ENCODE measurements at places on chromosomes 4 and X.

DNA sequence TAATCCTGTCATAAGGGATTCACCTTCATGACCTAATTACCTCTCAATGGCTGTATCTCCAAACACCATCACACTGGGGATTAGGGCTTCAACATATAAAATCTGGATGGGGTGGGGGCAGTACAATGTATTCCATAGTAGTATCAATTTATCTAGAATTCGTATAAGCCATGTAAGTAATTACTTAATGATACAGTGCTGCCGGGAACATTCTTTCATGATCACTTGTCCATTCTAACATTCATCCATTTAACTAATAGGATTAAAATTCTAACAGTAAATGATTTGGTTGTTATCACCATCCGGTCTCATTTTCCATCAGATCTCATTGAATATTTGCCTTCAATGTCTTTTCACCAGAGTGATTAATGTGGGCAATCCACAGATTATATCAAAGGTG lies 1620.9 kb upstream of the TENM3 start:
- no peak for DNase-seq

GRCh38 chr4:152478461-152479237 lies 57.2 kb downstream of the FBXW7 start:
- no peak for DNase-seq

DNA sequence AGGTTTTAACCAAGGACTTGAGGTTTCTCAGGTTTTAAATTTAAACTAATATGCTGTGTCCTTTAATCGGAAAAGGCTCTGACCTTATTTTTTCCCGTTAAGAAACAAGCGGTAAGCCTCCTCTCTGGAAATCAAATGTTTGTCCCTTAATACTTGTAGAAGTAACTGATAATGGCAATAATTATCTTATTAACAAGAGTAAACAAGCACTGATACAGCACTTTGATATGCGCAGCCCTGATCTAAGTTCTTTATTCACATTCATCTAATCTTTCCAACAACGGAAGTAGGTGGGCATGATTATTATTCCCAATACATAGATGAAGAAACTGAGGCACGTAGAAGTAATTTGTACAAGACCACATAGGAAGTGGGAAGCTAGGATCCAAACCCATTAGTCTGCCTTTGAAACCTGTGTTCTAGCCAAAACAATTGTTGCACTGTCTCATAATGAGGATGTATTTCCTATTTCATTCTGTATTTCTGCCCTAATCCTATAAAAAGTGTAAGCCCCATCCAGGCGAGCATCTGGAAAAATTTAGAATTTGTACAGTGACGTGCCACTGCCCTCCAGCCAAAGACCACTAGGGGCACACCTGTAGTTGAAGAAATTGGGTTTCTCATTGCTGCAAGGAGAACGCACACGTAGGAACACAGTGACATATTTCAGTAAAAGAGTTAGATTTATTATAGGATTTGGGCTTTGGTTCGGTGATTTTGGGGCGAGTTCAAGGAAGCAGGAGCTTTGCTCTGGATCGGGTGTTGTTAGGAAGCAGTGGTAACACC lies 606 bp downstream of the CXorf58 start:
- no peak for DNase-seq

GRCh38 chr4:38949411-38950051 lies 81.9 kb downstream of the FAM114A1 start:
- DNase-seq = no peak

DNA sequence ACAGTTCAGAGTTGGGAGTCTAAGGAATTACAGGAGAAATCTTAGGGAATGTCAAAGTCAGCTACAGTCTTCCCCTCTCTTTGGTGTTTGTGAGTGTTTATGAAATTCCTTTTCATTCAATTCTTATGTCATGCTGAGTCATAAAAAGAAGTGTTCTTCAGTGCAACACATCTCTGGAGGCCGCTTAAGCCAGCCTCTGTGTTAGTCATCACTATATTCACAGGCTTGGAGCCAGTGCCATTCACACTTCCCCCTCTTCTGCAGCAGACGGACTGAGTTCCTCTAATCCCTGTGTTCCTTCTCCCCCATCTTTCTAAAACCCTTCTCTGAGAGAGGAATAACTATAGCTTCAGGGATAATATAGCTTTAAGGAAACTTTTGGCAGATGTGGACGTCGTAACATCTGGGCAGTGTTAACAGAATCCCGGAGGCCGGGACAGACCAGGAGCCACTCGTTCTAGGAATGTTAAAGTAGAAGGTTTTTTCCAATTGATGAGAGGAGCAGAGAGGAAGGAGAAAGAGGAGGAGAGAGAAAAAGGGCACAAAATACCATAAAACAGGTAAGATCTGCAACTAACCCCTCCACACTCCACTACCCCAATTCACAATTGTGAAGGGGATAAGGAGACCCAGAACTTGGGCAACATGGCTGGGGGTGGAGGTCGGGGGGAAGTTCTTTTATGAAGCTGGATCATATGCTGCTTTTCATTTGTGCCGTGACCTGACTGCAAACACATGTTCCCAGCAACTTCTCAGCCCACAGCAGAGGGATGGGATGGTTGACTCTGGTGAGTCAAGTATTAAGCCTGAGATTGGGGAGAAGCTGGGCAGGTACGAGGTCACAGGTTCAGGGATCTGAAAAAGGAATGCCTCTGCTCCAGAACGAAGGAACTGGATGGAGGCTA lies at the start of gene SRPX2:
Gene SRPX2, plus strand, starts transcription at position 244 of the 905 bp plus-strand sequence. CDS start 2,124 bp downstream, outside the sequence.
- DNase-seq = no peak

- DNase-seq = no peak
These were observed 46.9 kb downstream of the KIF4A start for GRCh38 chrX:70336767-70337166.

GRCh38 chr4:3530663-3531254 lies 1.5 kb downstream of the LRPAP1 start:
- no peak for DNase-seq

- DNase-seq = no peak
These were observed 79.2 kb upstream of the BOD1L1 start for GRCh38 chr4:13706716-13707115.

DNA sequence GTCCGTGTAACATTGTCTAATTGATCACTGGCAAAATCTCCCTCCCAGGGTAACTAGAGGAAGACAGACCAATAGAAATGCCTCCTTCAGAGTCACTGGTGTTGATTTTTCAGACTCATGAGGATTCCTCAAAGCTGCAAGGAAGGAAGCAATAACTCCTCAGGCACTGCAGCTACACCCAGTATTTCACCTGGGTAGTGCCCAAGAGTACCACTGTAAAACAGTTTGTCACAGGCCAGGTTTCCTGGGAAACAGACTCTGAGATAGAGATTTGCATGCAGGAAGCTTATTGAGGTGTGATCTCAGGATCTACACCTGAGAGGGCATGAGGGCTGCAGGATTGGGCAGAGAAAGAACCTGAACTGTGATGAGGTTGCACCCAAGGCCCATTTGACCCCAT lies 240.7 kb upstream of the ATP6AP2 start:
- no peak for DNase-seq

- no peak for DNase-seq
These were observed 201.3 kb downstream of the MAD2L1 start for GRCh38 chr4:119865389-119865788.

- DNase-seq = no peak
These were observed 104.1 kb upstream of the DDIT4L start for GRCh38 chr4:100294356-100294755.

GRCh38 chrX:136198010-136198409 lies 50.7 kb downstream of the FHL1 start:
- DNase-seq = no peak

- DNase-seq = no peak
These were observed 11.5 kb upstream of the BMP3 start for GRCh38 chr4:81019006-81019405.

DNA sequence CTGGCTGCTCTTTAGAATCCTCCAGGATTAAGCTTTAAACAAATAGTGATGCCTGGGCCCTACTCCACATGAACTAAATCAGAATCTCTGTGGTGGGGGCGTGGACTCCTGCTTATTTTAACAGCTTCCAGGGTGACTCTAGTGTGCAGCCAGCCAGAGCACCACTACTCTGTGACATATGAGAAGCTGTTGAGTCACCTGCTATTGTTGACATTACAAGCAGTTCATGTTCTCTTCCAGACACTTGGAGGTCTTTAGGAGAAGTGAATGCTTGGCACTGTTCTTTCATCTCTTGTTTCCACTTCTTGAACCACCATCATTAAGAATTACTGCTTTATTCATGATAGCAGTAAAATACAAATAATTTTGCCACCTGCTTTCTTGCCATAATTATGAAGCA lies 426 bp upstream of the C4orf51 start:
- DNase-seq = no peak

GRCh38 chrX:27918799-27919198 lies 62.5 kb downstream of the DCAF8L1 start:
- DNase-seq = no peak

GRCh38 chr4:136277741-136278140 lies 1254.6 kb downstream of the PCDH18 start:
- DNase-seq = no peak

GRCh38 chrX:11757397-11757718 lies 679 bp upstream of the MSL3 start:
- DNase-seq = no peak

DNA sequence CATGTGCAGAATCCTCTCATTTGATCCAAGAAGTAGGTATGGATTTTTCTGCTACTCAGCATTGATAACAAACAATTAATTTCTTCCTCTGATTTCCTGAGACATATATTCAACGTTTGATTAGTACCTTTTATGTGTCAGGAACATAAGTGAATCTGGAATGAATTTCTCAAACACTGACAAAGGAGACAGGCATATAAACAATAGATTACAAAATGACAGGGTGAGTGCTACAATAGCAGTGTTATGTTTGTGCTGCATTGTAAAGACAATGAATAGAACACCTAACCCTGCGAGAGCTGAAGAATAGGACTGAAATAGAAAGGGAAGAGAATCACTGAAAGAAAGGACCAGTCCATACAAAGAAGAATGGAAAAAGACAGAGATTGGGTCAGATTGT lies 52.9 kb downstream of the ARHGAP24 start:
- DNase-seq = no peak

DNA sequence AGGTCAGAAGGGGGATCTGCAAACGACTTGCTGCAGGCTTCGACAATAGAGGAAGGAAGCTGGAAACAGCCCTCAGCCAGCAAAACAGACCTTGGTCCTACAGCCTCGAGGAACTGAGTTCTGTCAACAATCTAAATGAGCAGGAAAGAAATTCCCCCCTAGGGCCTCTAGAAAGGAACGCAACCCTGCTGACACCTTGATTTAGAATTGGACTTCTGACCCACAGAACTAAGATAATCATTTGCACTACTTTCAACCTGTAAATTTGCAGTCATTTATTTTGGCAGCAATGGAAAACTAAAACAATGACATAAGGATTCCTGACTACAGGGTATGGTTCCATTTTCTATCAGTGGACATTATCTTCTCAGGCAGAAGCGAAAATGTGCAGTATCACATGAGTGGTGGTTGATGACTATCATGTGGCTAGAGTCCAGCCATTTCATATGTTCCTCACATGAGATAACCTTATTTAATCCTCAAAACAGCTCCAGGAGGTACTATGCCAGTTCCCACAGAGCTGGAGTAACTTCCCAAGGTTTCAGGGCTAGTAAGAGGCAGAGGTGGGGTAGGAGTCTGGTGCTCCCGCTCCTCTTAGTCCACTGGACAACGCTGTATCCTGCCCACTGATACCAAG lies 61.6 kb downstream of the SAT1 start:
- DNase-seq = no peak

- no peak for DNase-seq
These were observed 92.9 kb downstream of the ANK2 start for GRCh38 chr4:113142351-113142750.

DNA sequence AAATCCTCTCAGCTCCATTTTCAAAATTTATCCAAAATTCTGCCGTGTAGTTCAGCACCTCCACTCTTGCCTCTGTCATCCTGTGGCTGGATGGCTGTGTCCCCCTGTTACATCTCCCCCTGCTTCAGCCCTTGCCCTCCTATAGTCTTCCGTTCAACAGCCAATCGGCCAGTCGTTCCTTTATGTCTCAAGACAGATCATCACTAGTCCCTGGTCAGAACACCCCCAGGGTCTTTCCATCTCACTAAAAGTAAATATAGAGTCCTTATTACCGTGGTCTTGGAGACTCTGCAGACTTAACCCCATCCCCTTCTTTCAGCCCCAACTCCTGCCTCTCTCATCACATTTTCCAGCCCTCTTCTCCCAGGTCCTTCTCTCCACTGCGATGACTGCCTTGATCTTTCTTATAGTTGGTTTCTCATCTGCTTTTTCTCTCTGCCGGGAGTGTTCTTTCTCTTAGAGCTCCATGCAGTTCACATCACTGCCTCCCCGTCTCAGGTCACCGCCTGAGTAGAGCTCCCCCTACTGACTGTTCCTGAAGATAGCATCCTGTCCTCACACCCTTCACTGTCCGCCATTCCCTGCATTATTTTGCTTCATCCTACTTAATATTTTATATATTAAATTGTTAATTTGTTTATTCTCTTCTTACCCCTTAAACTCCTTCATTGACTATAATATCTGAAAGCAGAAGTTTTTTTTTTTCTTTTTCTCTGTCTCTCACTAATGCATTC lies 736.9 kb upstream of the MAGEB2 start:
- no peak for DNase-seq

DNA sequence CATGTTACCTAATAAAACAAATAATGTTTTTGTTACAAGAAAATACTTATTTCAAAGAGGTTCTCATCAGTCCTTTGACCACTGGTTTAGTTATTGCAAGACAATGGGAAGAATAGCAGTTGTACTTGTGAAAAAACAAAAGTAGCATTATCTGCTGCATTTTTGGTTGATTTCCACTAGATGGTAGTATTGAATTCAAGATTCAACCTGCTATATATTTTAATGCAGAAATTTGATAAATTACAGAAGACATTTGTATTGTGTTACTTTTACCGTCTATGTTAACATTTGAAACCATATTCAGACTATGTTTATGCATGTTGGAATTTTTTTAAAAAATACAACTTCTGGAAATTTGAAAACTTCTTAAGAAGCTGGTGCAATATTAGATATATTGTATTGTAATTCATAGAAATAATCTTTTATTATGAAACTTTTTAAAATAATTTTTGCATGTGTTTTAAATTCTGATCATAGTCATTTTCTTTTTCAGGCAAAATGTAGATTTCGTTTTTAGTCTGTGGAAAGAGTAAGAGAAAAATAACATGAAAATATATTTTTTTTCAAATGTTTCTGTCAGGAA lies 56.4 kb downstream of the SPCS3 start:
- no peak for DNase-seq

GRCh38 chrX:118569676-118570075 lies 74.1 kb downstream of the DOCK11 start:
- no peak for DNase-seq
